AG09319 (cell line): ENCODE measurements at places on chromosomes 2 and 18.

DNA sequence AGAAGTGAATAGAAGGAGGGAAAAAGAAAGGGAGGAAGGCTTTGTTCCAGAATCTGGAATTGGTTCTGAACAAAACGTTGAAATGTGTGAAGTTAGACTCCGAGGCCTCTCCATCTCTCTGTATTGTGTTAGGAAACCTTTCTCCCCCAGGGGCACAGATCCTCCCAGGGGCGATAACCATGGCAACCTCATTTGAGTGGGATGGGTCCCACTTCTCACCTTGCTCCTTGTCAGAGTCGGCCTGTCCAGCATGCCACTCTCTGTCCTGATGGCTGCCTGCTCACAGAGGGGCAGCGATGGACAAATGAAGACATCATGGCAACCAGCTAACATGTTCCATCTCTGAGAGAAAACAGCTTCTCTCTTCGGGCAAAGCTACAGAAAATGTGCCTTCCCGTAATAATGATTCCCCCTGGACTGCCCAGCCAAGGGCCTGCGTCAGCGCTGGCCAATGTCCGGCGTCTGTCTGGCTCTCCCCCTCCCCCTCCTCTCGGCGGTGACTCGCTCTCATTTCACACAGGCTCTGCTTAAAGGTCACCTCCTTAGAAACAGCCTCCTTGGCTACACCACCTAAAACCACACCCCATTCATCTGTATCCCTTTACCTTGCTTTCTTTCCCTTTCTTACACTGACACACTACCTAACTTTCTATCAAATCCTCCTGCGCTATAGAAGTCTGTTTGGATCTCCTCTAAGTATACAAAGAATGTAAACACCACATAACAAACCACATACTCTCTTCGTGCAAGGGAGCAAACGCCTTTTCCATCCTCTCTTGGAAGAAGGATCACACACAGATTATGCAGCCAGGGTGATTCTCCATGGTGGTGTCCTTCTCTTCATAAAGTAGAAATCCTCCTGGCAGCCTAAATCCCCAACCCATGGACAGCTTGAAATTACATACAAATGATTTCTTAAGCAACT, 32.1 kb upstream of the TTC39C start:
- DNase-seq = peak; percentile 61

GRCh38 chr18:2882201-2882600, 35.4 kb downstream of the EMILIN2 start:
- no peak for DNase-seq

DNA sequence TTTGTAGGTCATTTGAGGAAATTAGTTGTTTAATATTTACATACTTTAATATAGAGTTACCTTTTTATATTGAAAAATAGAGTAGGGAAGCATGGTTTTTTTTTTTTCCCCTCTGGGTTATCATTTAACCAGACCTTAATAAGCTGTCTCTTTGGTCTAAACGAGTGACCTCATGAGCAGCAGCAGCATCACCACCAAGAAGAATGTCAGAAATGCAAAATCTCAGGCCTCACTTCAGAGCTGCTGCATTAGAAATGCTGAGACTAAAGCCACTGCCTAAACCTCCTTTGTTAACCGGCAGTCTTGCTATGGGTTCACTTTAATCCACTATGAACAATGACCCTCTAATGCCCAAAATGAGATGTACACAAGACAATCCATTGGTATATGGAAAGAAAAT, 733.7 kb upstream of the FAM98A start:
- no peak for DNase-seq

DNA sequence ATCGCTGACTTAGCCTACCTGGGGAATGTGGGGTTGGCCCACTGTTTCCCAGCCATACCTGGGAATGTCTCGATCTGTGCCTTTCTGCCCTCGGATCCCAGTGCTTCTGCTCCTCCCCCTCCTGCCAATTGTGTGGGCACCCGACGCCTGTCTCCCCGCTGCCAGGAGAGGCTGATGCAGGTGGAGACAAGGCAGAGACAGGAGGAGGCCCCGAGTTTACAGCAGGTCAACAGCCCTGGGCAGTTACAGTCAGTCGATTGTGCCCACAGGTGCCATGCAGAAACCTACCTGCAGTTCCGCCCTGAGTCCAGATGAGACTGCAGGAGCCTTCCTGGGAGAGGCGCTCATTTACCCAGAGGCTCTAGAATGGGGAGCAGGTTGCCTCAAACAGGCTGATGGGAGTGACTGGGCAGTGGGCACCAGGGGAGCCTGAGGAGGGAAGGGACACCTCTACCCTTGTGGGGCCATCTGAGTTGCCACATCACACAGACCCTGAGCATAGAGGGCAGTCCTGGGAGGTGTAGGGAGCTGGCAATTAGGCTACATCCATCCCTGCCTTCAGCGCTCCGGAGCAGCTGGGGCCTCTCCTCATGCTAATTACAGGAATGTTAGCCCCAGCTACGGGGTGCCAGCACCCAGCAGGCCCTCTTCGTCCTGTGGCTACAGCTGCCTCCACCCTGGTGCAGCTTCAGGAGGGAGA, 300.1 kb downstream of the NDUFA10 start:
- no peak for DNase-seq

DNA sequence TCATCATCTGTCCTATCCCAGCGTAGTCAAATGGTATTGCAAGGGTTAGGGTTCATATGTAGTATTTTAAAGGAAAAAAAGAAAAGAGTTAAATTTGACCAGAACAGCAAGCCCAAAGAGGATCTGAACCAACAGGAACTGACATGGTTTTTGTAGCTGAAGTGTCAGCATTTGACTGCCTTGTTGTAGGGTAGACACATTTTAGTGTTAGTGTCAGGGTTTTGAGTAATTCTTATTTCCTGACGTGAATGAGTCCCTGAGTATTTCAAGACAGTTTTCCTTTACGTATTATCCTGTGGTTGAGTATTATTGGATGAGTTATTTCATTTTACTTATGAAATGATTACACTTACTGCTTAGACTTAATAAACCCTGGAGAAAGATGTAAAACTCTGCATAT, 173.3 kb upstream of the ZEB2 start:
- DNase-seq = no peak

GRCh38 chr2:10977003-10977402, 65.3 kb downstream of the KCNF1 start:
- DNase-seq = no peak

GRCh38 chr2:147025646-147026585, 818.9 kb upstream of the ACVR2A start:
- DNase-seq = peak; percentile 84

GRCh38 chr2:44902217-44903137, 39.0 kb upstream of the SIX3 start:
- DNase-seq = no peak
